ENCODE measurements at places on chromosomes 1 and 21.

GRCh38 chr1:3141129-3141528 is 72.1 kb downstream of the PRDM16 start:
- no peak for DNase-seq

DNA sequence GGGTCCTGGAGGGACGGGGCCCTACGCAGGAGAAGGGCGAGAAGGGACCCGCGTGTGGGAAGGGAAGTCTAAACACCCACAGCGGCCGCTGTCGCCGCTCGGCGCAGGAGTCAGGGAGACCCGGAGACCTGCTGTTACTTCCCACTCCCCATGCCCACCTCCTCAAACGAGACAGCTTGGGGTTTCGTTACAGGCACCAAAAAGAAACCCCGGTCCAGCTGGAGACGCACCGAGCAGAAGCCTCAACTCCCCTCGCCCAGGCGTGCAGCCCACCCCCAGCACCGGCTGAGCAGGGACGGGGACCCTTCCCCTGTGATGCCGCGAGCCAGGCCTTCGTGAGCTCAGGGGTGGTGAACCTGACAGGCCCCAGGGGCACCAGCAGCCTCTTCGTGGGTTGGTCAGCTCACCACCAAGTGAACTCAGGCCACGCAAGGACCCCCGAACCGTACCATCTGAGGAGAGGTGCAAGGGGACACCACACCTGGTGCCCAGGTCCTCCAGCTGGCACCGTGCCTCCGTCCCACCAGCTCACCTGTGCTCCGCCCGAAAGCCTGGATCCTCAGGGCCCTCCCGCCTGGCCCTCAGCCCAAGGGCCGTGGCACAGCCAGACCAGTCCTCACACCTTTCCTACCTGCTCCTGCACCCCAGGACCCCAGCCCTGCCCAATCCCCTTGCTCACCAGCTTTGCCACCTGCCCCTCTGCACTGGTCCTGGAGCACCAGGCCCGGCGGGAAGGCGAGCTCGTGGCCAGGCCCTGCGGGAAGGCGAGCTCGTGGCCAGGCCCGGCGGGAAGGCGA is 5.0 kb downstream of the SDF4 start:
- DNase-seq = no peak

- no peak for DNase-seq
Measured at GRCh38 chr1:164891615-164892014, 332.6 kb downstream of the PBX1 start.

- DNase-seq = no peak
Measured at GRCh38 chr1:47842228-47842919, 154.8 kb downstream of the TRABD2B start.

DNA sequence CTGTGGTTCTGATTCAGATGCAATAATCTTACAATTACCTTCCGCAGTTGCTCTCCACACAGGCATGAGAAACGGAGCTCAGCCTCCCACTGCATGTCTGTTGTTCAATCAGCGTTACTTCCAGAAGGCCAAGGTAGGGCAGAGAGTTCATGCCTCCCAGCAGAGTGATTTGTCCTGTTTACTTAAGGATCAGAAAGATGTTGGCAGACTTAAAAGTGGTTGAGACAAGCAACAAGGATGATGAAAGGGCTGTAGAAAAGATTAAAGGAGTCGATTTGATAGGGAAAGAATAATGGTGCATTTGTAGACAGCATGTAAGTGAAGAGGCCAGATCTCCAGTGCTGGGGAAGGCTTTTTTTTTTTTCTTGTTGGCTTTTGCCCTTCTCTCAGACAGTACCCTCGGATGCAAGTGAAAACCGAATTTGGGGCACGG is 26.6 kb downstream of the ARMH1 start:
- DNase-seq = no peak

- DNase-seq = no peak
Measured at GRCh38 chr1:87119541-87120140, 205.2 kb downstream of the HS2ST1 start.

DNA sequence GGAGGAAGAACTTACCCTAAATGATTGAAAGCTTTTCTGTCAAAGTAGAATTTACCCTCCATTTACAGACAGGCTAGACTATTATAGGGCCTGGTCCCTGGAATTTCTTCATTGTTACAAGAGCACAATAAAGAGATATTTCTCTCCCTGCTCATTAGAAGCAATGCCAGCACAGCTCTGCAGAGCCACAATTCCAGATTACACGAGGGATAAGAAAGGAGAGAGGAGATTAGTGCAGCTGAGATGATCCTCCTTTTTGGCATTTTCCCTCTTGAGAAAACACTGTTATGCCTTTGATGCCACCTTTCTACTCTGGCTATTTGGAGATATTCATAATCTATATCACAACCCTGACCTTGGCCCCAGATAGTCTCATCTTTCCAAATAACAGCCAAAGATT is 1119.5 kb upstream of the TMPRSS15 start:
- DNase-seq = no peak

DNA sequence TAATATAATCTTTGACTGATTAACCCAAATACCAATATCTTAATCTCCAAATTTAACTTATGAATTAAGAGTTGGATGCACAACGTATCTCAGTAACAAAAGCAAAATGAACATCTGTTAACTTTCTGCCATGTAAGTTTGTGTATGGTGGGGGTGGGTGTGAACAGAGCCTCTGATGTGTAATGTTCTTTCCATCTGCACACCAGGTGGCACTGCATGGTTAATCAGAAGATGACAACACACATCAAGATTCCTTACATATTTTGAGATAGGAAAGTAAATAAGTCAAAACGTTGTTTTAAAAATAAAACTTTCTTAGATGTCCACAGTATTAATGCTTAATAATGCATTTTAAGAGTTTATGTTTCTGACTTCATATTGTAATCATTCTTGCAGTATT is 251.9 kb downstream of the DPYD start:
- no peak for DNase-seq

DNA sequence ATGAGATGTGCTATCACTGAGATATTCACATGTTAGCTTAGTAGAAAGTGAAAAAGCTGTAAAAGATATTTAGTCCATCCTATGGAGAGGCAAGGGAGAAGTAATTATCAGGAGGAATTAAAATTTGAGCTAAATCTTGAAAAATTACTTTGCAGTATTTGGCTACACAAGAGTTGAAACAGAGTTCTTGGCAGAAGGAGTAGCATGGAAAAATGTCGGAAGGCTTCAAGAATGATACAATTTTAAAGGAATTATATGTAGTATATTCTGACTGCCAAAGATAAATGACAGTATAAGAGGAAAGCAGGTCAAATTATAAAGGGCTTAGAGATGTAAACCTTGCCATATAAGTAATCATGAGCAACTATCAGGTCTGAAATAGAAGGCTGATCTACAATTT is 518.9 kb downstream of the BRINP3 start:
- DNase-seq = no peak

GRCh38 chr1:214068979-214069378 is 81.2 kb downstream of the PROX1 start:
- no peak for DNase-seq

DNA sequence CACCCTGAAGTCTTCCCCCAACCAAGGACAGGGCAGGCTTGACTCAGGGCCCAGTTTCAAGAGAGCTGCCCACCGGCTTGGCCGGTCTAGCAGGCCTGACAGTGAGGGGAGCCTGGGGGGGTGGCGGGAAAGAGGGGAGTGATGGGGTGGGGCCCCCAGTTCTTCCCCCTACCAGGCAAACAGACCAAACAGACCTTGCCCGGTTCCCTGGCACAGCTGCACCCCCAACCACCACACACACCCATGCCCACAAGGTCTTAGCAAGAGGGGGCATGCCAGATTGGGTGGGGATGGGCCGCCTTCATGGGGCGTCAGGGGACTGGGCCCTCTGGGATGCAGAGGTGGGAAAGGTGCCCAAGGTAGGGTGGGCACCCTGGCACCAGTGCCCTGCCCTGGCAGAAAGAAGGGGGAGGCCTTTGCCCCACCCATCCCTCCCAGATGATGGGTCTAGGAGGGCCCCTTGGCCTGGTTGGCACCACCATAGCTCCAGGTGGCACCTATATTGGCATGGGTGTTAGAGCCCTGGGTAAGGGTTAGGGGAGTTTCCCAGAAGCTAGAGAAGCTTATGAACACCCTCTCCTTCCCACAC is 8.9 kb downstream of the ZBTB7B start:
- no peak for DNase-seq

DNA sequence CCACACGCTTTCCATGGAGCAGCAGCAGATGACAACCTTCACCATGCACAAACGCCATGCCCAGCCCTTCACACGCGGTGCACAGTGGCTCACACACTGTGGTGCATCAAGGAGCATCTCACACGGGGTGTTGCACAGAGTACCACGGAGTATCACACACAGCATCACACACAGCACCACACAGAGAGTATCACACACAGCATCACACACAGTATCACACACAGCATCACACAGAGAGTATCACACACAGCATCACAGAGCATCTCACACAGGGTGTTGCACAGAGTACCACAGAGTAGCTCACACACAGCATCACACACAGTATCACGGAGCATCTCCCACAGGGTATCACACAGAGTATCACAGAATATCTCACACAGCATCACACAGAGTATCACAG is 122.2 kb upstream of the RAB4A start:
- no peak for DNase-seq

DNA sequence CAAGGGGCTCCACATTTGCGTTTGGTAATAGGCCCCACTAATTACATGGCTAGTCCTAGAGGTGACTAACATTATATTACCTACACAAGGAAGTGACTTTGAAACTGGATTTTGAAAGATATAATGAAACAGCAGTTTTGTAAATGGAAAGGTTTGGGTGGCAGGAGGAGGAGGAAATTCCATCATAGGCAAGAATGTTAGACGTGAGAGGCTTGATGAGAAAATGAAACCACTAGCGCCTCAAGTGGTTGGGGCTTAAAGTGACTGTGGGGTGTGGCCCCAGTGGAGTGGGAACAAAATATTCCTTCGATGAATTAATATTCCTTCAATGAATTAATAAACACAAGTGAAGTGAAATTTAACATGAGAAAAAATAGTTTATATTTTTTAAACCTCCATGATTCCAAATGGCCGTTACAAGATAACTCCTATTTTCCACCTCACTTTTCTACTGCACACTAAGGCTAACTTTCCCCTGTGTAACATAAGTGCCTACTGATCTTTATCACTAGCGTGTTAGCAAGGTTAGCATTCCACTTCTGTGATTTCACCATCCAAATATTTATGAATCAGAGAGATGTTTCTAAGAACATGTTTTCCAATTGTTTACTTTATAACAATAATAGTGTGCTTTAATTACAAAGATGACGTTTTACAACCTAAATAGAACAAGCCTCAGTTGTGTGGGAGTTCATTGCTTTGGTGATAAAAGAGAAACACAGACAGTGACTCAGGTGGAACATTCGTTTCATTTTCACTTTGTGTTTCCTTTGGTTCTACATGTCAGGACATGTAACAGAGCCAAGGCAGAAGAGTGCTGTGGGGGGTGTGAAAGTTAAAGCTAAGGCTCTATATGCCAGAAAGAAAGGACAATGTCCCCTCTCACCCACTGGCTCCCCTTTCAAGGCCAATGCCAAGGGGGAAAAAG is 12.5 kb upstream of the ATF3 start:
- DNase-seq = no peak

- peak; percentile 8 for DNase-seq
Measured at GRCh38 chr21:45388611-45389296, 16.2 kb upstream of the COL18A1 start.

- DNase-seq = no peak
Measured at GRCh38 chr1:178066908-178067614, 26.8 kb upstream of the RASAL2 start.

DNA sequence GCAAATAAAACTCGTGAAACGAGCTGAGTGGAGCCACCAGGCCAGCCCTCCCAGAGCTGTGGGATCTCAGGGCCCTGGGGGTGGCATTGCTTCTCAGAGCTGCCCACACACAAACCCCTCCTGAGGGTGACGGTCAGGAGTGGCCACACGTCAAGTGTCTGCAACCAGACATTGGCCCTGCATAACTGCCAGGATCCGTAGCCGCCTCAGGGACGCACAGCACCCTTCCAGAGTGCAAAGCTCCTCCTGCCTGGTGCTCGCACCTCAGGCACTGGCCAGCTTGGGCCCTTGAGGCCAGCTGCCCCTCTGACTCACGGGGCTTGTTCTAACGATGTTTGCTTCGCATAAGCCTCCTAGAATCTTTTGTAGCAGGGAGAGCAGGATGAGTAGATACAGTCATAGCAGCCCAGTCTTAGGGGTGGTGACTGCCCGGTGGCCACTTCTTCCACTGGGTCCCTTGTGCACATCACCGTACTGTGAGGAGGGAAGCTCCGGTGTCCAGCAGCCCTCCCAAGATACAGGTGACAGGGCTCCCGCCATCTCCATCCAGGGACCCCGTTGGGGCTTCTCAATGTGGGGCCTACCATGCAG is 5.0 kb downstream of the WNT3A start:
- no peak for DNase-seq

- DNase-seq = no peak
Measured at GRCh38 chr1:6163191-6163972, 16.7 kb downstream of the CHD5 start.

GRCh38 chr1:3692598-3692997 is 40.3 kb downstream of the TP73 start:
- no peak for DNase-seq

- no peak for DNase-seq
Measured at GRCh38 chr1:217602380-217602779, 28.5 kb downstream of the GPATCH2 start.

DNA sequence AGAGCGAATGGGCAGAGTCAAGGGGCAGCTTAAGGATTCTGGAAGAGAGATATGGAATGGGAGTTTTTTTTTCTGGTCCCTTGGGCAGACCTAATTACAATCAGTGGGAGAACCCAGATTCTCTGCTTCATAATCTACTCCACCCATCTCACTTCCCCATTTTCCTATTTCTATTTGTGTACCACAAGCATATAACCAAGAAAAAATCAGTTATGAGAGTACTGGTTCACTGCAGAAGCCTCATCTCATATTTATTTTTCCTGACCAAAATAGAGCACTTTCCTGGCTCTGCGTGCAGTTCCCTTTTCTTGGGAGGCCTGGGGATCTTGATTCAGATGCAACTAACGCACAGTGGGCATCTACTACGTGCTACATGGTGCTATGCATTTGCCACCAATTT is 82.2 kb upstream of the SLFNL1 start:
- DNase-seq = no peak

- no peak for DNase-seq
Measured at GRCh38 chr1:182643699-182644098, 39.5 kb upstream of the RGS16 start.

DNA sequence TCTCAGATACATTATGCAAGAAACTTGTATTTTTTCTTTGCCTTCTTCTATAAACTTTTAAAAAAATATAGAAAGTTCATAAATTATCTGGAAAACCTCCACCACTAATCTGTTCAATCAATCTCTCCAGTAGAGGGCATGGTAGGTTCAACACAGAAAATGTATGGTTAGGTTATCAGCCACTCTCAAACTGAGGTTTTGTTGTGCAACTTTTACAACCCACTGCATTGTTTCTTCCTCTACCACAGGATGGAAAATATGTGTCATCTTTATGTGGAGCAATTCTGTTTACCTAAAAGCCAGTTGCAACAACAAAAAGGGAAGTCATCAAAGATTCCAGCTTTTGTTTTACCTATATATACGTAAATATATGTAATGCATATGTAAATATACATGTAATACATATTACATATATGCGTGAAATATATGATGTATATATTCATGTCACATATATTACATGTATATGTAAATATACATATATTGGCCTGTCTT is 3.0 kb upstream of the RGS2 start:
- DNase-seq = no peak

GRCh38 chr1:73626326-73626725 is 571.6 kb downstream of the LRRIQ3 start:
- DNase-seq = no peak

GRCh38 chr1:202233804-202234203 is 40.2 kb downstream of the LGR6 start:
- no peak for DNase-seq

All from left ventricle myocardium inferior (tissue), 1 donor.